ENCODE measurements at places on chromosomes 13 and 19. TPM values are rescaled to one million over a fixed set of nuclear protein-coding genes. Genes with fewer than 3 reads are reported as not detected.

DNA sequence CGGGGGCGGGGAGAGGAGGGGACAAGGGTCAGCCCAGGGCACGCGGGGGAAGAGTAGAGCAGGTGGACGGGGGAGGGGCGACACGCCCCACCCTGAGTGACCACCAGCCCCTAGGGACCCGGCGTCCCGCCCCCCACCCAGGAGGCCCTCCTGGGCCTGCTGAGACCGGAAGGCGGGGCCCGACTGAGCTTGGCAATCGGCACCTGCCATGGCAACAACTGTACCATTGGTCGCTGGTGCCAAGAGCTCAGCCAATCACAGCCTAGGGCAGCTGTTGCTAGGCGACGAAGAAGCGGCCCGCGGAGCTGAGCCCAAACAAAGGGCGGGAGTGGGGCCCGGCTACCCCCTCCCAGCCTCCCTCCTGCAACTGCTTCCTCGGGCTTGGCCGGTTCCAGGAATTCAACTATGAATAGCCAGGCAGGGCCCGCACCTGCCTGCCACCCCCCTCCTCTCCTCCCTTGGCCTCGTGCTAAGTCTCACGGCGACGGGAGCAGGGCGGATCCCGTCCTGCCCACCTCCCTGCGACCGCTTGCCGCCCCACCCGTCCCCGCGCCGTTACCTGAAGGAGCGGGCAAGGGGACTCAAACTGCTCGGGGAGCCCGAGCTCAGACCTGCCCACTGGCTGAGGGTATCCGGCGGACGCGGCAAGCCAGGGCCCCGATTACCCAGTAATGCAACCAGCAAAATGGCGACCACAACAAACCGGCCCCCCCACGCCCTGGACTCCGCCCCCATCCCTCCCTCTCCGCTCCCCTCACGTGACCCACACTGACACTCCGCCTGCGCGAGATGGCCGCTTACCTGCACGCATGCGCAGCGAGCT, at the start of gene DYRK1B:
Gene DYRK1B (minus strand): TSS at position 699 of the 823 bp plus-strand sequence. CDS start 2,295 bp downstream, outside the sequence.
- no peaks in the 10 kb centered on the region for H3K27me3 ChIP-seq
- peak within 1 kb of the TSS; percentile 99 for H3K4me3 ChIP-seq
- peak; percentile 98 for DNase-seq
- H3K4me1 ChIP-seq: peaks cover 15% of the 10 kb centered on the region
- H3K27ac ChIP-seq: peak within 1 kb of the TSS; percentile 92

DNA sequence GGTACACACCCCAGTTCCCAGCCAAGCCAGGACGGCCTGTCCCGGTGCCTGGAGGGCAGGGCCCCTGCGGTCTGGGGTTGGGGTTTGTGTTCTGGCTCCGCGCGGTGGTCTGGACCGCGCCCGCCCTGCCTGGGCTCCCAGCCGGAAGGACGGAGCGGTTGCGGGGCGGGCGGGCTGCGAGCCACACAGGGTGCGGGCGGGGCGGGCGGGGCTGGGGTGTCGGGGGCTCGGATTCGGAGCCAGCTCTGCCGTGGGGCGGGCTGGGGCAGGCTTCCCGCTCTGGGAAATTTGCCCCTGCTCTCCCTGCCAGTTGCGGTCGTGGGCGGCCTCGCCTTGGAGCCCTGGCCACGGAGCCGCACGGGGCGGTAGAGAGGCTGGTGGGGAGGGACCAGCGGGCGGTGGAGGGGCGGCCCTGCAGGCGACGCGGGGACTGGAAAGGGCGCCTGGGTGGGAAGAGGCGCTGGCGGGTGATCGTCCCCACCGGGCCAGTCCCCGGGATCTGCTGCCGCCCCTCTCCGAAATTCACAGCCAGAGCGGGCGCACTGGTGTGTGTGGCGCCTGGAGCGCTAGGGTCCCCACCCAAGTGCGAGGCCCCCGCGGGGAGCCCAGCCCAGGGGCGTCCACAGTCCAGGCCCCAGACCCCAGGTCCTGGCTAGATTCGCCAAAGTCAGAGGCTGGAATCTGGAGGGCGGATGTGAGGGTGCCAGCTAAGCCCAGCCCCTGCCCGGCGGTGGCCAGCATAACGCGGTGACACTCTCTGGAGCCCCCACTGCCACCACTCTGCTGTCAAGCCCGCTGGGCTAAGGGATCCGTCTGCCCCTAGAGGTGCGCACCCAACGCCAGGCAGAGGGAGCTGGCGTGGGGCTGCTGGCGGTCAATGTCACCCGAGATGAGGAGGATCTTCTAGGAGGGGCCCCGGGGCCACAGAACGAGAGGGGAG, 11.0 kb upstream of the ZNF492 start:
- DNase-seq: no peak
- H3K4me1 ChIP-seq: no peaks in the 10 kb centered on the region
- H3K4me3 ChIP-seq: no peak overlapping the region
- H3K27ac ChIP-seq: no peak overlapping the region
- H3K27me3 ChIP-seq: peaks cover 31% of the 10 kb centered on the region

Gene CEBPG
- 20.5 TPM for total RNA-seq

DNA sequence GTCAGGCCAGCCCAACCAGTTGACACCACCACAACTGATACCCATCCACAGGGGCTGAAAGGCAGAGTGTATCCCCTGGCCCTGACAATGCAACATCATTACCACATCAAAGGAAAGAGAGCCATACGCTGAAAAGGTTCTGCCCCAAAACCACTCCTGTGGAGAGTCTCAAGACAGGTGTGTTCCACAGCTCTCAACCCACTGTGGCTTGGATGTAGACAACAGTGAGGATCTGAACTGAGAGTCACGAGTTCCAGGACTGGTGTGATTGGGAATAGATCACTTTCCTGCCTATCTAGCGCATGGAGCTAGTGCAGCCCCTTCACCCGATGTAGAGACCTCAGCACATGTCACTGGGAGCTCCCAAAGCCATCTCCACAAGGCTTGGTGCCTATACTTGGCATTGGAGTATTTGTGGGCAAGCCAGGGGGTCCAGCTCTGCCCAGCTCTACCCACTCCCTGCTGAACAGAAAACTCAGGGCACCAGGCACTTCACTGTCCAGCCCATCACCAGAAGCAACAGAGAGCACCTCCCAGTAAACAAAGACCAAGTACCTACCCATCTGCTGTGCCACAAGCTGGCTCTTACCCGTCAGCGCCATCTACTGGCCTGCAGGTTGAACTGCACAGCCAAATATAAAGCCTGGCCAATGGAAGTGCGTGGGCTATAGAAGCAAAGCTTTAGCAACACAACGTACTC, 579.5 kb downstream of the UQCRFS1 start:
- no peaks in the 10 kb centered on the region for H3K27me3 ChIP-seq
- H3K4me3 ChIP-seq: no peak overlapping the region
- no peak for DNase-seq
- H3K27ac ChIP-seq: no peak overlapping the region
- no peaks in the 10 kb centered on the region for H3K4me1 ChIP-seq

Gene SELENOV
- not detected for total RNA-seq

DNA sequence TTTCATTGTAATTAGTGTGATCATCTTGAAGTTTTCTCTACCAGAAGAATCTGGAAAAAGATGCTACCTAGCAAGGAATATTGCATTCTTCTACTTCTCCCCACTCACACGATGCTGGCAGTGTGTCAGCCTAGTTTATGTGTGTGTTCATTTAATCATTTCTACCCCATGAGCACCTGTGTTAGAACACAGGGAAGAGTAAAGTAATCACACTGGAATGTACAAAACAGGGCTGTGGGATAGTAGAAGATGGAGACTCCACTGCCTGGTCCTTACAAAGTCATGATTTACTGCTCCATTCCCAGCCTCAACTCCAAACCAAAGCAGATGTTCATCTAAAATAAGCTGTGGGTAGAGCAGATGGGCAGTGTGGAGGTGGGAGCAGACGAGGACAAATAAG, 47.7 kb upstream of the RGCC start:
- no peaks in the 10 kb centered on the region for H3K36me3 ChIP-seq
- no peaks in the 10 kb centered on the region for H3K4me1 ChIP-seq
- no peak overlapping the region for H3K27ac ChIP-seq
- DNase-seq: no peak
- no peaks in the 10 kb centered on the region for H3K27me3 ChIP-seq

Gene CDX2
- total RNA-seq: not detected

- no peak overlapping the region for H3K4me3 ChIP-seq
- peaks cover 34% of the 10 kb centered on the region for H3K36me3 ChIP-seq
- H3K4me1 ChIP-seq: no peaks in the 10 kb centered on the region
- H3K27me3 ChIP-seq: no peaks in the 10 kb centered on the region
Observed at GRCh38 chr19:7112675-7113074, 43.2 kb downstream of the ZNF557 start.

Gene LILRA1
- total RNA-seq: 34.6 TPM

DNA sequence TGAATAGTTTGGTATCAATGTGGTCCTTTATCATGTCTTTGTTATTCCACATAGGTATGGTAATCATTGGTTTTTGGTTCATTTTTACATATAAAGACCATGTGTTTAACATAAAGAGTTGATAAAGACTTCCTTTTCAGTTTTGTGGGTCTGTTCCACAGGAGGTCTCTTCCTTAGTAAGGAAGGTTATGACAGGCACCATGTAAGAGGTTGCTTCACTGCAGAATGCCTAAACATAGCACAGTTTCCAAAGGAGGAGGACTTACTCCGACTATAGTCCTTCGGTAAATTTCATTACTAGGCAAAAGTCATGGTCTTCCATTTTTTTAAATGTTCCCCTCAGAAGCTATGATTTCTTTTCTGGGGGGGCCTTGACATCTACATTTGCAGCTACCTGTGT, 27.1 kb upstream of the PCDH17 start:
- H3K4me1 ChIP-seq: no peaks in the 10 kb centered on the region
- no peaks in the 10 kb centered on the region for H3K36me3 ChIP-seq
- H3K4me3 ChIP-seq: no peak overlapping the region

GRCh38 chr13:42110410-42111155, 62.1 kb downstream of the DGKH start:
- H3K27ac ChIP-seq: no peak overlapping the region
- H3K27me3 ChIP-seq: no peaks in the 10 kb centered on the region
- no peak for DNase-seq
- H3K36me3 ChIP-seq: no peaks in the 10 kb centered on the region

GRCh38 chr13:114027046-114027715, 53.3 kb upstream of the C13orf46 start:
- H3K27ac ChIP-seq: peak overlapping the region; percentile 75
- H3K4me1 ChIP-seq: peaks cover 56% of the 10 kb centered on the region
- no peaks in the 10 kb centered on the region for H3K27me3 ChIP-seq
- H3K36me3 ChIP-seq: peaks cover 79% of the 10 kb centered on the region
- H3K4me3 ChIP-seq: no peak overlapping the region
- DNase-seq: no peak

DNA sequence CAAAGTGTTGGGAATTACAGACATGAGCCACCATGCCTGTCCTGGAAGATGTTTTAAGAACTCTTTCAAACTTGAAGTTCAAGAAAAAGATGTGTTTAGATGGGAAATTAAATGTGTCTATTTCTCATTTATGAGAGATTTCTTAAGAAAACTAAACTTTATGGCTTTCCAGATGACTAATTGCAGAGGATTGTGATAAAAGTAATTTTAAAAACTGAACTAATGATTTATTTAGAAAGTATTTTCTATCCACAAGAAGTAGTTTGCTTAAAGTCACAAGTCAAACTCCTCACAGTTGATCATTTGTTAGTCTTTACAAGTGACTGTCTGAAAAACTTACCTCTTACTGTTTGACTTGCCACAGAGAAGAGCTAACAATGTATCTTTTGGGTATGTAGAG, 89.6 kb upstream of the SPRY2 start:
- no peaks in the 10 kb centered on the region for H3K36me3 ChIP-seq
- H3K4me1 ChIP-seq: peaks cover 11% of the 10 kb centered on the region
- DNase-seq: no peak

Gene KRTDAP
- total RNA-seq: not detected

Gene IFNL1
- total RNA-seq: not detected

GRCh38 chr19:46859637-46860124, 1.1 kb upstream of the ARHGAP35 start:
- peak overlapping the region; percentile 98 for H3K27ac ChIP-seq
- DNase-seq: no peak
- H3K36me3 ChIP-seq: no peaks in the 10 kb centered on the region
- H3K4me1 ChIP-seq: peaks cover 61% of the 10 kb centered on the region

Gene DHPS
- total RNA-seq: 158 TPM

GRCh38 chr13:21011378-21011777, 50.0 kb downstream of the LATS2 start:
- no peaks in the 10 kb centered on the region for H3K27me3 ChIP-seq
- peaks cover 6% of the 10 kb centered on the region for H3K4me1 ChIP-seq
- no peak for DNase-seq
- H3K27ac ChIP-seq: no peak overlapping the region
- no peak overlapping the region for H3K4me3 ChIP-seq

Gene TSHZ3
- 14.0 TPM for total RNA-seq

- no peak for DNase-seq
- H3K27me3 ChIP-seq: peaks cover 2% of the 10 kb centered on the region
- no peaks in the 10 kb centered on the region for H3K4me1 ChIP-seq
Observed at GRCh38 chr19:35389192-35389861, 18.5 kb downstream of the GPR42 start.

Gene SBSN
- not detected for total RNA-seq

Gene ZNF528
- total RNA-seq: 24.6 TPM

Gene BEST2
- total RNA-seq: not detected

GRCh38 chr13:43260999-43261398, 237.6 kb downstream of the DNAJC15 start:
- H3K4me1 ChIP-seq: no peaks in the 10 kb centered on the region
- DNase-seq: no peak
- no peaks in the 10 kb centered on the region for H3K36me3 ChIP-seq
- no peak overlapping the region for H3K27ac ChIP-seq

DNA sequence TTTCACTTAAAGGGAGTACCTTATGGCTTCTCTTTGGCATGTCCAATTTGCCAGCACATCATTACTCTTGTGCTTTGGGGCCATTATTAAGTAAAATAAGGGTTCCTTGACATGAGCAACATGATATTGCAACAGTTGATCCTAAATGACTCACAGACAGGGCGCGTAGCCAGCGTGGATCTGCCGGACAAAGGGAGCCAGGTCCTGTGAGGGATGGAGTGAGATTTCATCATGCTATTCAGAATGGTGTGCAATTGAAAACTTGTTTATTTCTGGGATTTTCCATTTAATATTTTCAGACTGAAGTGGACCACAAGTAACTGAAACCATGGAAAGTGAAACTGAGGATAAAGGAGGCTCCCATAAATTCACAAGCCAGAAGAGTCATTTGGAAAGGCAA, 48.6 kb upstream of the WASF3 start:
- no peak overlapping the region for H3K4me3 ChIP-seq
- H3K27ac ChIP-seq: no peak overlapping the region
- no peaks in the 10 kb centered on the region for H3K4me1 ChIP-seq
- no peaks in the 10 kb centered on the region for H3K36me3 ChIP-seq
- H3K27me3 ChIP-seq: no peaks in the 10 kb centered on the region

Gene SCAF1
- total RNA-seq: 37.5 TPM

Gene PSPN
- 1.3 TPM for total RNA-seq

- no peak overlapping the region for H3K4me3 ChIP-seq
- no peaks in the 10 kb centered on the region for H3K36me3 ChIP-seq
- peak overlapping the region; percentile 79 for H3K27ac ChIP-seq
- H3K27me3 ChIP-seq: no peaks in the 10 kb centered on the region
- DNase-seq: no peak
Observed at GRCh38 chr19:41501854-41502253, 58.9 kb downstream of the ERICH4 start.

GRCh38 chr13:46682707-46683106, 114.3 kb downstream of the ESD start:
- H3K36me3 ChIP-seq: no peaks in the 10 kb centered on the region
- H3K27me3 ChIP-seq: no peaks in the 10 kb centered on the region
- DNase-seq: no peak
- H3K4me3 ChIP-seq: no peak overlapping the region
- peaks cover 81% of the 10 kb centered on the region for H3K4me1 ChIP-seq

- H3K27ac ChIP-seq: peak overlapping the region; percentile 81
- H3K4me1 ChIP-seq: peaks cover 41% of the 10 kb centered on the region
- no peaks in the 10 kb centered on the region for H3K27me3 ChIP-seq
- peaks cover 33% of the 10 kb centered on the region for H3K36me3 ChIP-seq
- no peak overlapping the region for H3K4me3 ChIP-seq
Observed at GRCh38 chr19:14002571-14003250, 3.4 kb downstream of the RFX1 start.

All from spleen (tissue), 13 donors.